ENCODE measurements at places on chromosomes 7 and 10.

DNA sequence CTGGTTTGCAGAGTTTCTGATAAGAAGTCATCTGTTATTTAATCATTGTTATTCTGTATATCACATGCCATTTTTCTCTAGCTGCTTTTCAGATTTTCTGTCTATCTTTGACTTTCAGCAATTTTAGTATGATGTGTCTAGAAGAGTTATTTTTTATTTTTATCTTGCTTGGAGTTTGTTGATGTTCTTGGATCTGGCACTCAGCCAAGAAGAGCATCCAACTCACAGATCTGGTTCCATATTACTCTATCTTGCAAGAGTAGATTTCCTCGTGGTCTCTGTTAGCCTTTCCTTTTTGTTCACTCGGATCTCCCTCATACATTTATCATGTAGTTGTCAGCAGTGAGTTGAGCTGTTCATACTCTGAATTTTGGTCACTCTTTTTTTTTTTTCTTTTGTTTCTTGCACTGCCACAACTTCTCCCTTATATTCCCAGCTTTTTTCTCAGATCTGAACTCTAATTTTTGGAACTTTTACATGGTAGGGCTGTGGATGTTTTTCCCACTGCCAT lies 54.8 kb upstream of the CALCR start:
- DNase-seq: no peak

DNA sequence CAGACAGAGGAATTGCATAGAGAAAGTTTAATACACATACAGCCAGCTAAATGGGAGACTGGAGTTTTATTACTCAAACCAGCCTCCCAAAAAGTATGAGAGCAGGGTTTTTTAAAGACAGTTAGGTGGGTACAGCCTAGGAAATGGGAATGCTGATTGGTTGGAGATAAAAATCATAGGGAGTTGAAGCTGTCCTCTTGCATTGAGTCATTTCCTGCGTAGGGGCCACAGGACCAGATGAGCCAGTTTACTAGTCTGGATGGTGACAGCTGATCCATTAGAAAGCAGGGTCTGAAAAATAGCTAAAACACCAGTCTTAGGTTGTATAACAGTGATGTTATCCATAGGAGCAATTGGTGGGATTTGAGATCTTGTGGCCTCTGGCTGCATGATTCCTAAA lies 76.1 kb upstream of the POM121L12 start:
- no peak for DNase-seq

DNA sequence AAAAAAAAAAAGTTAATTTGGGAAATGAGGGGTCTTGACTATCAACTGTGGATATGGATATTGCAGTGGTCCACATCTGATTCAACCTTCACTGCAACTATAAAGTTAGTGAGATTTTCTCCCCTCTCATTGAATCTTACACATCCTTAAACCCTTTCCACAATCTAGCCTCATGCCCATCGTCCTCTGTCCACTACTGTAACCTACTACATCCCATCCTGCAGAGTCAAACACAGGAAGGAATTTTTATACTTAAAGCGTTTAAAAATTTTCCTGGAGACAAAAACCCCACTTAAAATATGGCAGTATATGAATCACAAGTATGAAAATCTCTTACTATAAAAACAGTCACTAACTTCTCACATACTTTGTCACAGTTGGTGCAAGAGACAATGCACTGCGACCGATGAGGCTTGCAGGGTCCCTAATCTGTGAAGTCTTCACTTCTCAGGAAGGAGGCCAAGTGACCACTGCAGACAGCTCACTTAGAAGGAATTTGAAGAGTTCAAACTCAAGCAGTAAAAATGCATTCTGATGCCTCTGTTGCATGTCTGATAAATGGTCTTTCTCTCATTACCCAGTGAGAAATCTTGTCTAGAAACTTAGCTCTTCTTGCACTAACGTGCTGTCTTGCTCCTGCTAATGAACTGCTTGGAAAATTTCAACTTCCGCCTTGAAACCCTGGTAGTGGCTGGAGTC lies 50.3 kb upstream of the ST8SIA6 start:
- no peak for DNase-seq

- no peak for DNase-seq
Observed at GRCh38 chr10:71783917-71784678, 10.8 kb upstream of the VSIR start.

DNA sequence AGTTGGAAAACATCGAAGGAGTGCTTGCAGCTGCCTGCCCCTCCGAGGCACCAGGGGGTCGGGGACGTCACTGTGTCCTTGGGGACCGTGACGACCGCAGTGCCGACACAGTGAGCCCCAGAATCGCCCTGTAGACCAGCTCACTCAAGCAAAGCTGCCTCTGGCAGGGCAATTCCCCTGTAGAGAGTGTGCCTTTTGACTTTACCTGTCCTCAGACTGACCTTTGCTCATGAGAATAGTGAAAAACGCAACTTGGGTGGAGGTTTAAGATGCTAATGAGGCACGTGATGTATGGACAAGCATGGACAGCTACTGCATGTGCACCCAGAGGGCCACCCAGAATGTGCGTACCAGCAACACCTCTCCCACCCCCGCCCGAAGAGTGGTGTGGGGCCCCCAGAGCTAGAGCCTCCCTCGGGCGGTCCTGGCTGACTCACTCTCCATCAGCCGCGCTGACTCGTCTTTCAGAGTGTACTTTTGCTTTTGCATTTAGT lies 271.9 kb downstream of the ADARB2 start:
- DNase-seq: no peak

DNA sequence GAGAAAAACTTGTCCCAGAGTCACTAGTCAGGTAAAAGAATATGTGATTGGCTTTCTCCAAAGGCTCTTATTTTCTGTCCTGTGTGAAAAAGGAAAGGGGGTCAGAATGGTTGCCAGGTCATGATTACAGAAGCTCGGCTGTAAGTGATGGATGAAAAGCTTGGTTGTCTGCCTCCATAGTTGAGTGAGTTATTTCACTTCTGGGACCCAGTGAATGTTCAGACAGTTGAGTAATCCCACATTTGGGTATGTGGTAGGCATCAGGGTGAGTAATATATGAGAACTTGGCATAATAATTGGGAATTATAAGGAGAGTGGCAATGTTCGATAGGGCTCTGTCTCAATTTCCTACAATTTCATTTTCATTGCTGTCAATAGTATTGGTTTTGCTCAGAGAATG lies 72.5 kb downstream of the BBS9 start:
- DNase-seq: no peak

GRCh38 chr7:129574487-129574886 lies 37.0 kb upstream of the NRF1 start:
- DNase-seq: no peak

DNA sequence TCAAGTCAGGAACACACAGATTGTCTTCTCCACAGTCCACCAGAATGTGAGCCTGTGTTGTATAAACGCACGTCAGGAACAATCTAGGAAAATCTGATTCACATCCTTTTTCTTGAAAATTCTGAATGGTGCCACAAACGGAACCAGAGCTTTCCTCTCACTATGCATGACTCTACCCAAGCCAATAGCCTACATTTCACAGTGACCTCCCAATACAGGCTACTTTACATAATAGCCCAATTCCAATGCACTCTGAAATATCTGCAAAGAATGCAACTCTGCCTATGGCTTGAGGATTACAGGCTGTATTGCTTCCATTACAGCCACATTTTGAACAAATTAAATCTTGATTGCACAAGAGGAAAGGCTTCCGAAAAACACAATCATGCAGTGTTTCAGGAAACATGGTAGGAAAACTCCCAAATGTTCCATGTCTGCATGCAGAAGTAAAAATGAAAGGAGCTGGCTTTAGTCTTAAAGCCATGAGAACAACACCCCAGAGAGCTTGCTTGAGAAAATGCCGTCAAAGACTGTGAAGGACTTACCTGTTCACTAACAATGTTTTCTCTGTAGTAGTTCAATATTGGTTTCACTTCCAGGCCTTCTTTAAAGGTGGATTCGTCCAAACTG lies 113.9 kb downstream of the ITGA8 start:
- DNase-seq: no peak

DNA sequence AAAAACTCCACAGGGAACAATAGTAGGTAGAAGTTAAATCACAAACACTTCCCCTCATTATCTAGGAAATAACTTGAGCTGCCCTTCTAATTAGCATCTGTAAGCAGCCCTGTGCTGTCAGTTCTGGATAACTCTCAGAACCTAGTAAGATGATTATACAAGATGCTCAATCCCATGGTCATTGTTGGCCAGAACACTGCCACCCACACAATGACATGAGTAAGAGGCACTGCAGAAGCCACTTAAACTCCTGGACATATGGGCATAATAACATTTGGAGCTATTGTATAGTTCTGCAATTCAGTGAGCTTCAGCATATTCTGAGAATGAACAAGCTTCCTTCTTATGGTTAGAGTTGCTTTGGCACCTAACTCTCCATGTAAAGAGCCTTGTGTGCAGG lies 153.8 kb downstream of the PLPP4 start:
- no peak for DNase-seq

GRCh38 chr7:16204953-16205352 lies 216.4 kb downstream of the CRPPA start:
- DNase-seq: no peak

GRCh38 chr7:113796557-113796956 lies 122.3 kb downstream of the PPP1R3A start:
- no peak for DNase-seq

DNA sequence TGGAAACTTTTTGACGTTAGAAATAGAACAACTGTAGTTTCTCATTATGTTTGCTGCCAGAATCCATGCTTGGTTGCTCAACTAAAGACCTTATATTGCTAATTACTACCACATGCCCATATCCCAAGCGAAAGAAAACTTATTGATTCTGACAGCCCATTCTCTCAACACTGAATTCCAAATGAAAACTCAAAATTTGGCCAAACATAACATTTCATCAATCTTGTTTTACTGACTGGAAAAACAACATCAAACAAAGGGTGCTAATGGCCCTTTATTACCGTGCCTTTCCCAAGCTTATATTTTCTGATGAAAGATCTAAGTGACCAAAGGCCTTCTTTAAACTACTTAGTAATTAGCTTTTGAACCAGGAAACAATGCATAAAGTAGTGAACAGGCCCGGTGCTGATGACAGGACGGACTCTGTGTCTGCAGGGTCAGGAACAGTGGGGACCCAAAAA lies 531.8 kb downstream of the KCNMA1 start:
- DNase-seq: no peak

- DNase-seq: no peak
Observed at GRCh38 chr7:95577137-95577536, 19.2 kb downstream of the PDK4 start.

DNA sequence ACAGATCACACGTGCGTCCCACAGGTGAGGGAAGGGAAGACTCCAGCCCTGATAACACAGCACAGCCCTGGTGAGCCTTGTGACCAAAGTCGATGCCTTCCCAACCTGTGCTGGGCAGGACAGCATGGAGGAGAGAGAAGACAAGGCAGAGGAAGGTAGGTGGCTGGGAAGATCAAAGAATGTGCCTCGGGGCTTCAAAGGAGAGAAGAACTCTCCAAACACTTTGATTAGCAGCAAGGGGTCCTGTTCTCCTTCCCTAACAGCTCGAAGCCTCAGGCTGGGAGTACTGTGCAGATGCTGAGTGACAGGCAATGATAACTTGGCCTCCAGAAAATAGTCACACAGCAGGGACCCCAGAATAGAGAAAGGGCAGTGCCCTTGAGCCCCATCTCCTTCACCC lies 288.5 kb downstream of the TCERG1L start:
- DNase-seq: no peak

Measured in NCI-H1048 (cell line).